Stimulated activated naive CD4-positive, alpha-beta T cell (primary cell): ENCODE measurements at places on chromosomes 12 and 14.
A peak's percentile ranks its signal among the peaks of the same experiment; 100 is the strongest.

GRCh38 chr12:41683513-41684240 lies 461.0 kb downstream of the GXYLT1 start:
- DNase-seq = no peak

DNA sequence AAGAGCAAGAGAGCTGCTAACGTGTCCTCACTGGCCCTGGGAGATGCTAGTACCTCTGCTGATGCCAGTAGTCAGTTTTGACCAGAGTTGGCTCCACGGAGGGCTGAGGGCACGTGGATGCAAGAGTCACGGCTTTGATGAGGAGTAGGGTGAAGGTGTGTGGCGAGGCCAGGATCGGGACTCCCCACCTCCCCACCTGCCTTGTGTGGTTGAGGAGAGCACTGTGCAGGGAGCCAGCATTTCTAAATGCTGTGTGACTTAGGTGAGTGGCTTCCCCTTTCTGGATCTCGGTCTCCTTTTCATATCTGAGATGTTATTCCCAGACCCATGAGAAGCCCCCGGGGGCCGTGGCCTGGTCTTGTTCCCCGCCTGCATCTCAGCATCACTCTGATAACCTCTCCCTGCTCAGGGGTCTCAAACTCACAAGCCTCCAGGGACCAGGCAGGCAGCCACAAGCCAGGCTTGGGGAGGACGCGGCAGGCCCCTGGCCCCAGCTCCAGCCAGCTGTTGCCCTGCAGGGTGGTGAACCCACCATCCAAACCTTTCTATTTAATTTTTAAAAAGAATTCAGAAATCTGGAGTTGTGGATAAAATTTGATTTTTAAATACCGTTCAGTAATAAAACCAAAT lies 32.1 kb downstream of the MVK start:
- no peak for DNase-seq

- no peak for DNase-seq
These were observed 63.5 kb downstream of the NINJ2 start for GRCh38 chr12:599756-600155.

DNA sequence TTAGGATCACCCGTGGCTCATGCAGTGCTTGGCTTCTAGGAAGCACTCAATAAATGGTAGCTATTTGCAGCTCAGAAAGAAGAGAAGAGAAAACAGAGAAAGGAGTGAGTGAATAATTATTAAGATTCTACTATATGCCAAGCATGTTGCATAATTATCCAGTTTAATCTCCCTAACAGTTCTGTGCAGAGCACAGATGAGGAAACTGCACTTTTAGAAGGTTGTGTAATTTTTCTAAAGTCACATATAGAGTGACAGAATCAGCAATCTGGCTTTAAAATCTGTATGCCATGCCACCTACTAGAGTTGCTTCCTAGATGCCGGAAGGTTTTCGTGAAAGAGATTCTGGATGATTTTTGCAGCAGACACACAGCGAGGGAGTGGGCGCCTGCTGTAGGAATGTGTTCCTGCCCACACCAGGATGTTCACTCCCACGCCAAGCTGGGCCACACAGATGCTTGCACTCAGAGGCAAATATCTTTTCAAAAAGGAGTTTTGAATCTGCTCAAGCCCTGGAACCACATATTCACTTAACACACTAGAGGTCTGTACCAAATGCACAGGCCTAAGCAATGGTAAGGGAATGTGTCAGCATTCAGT lies 50.2 kb upstream of the SMCO2 start:
- DNase-seq = no peak

GRCh38 chr12:132065609-132066344 lies 78.3 kb downstream of the DDX51 start:
- no peak for DNase-seq

GRCh38 chr12:47311010-47311409 lies 231.3 kb upstream of the AMIGO2 start:
- DNase-seq = no peak

DNA sequence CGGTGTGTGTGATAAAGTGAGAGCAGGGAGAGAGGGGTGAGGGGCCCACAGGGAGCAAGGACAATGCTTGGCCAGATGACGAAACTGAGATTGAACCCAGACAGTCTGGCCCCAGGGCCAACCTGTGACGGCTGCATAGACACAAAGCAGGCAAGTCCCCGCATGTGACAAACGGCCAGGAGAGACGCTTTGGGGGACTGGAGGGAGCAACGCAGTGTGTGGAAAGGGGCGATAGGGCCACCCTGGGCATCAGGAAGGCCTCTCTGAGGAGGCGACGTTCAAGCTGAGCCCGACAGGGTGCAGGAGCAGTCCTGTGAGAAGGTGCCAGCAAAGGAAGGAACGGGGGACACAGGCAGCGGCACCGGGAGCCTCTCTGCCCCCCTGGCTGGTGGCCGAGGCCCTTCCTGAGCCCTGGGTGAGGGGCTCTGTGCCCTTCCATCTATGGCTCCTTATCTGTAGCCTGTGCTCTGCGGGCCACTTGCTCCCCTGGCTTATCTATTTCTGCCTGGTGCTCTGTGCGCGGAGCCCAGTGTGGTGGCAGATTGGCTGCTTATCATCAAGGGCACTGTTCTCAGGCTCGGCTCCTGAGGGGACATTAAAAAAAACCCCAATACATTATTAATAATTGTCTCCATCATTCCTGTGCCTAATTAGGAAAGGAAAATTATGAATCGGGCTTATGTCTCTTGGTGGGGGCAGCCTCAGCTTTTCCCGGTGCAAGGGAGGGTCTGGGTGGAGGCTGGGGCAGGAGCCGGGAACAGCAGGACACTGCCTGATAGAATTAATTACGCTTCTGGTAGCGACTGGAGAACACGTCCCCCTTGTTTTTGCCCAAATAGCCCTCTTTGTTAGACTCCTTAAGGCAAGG lies 39.8 kb downstream of the PRIMA1 start:
- DNase-seq = no peak

- no peak for DNase-seq
These were observed 29.7 kb downstream of the CHGA start for GRCh38 chr14:92952481-92953298.

- no peak for DNase-seq
These were observed 14.2 kb upstream of the TEX22 start for GRCh38 chr14:105384041-105384557.

DNA sequence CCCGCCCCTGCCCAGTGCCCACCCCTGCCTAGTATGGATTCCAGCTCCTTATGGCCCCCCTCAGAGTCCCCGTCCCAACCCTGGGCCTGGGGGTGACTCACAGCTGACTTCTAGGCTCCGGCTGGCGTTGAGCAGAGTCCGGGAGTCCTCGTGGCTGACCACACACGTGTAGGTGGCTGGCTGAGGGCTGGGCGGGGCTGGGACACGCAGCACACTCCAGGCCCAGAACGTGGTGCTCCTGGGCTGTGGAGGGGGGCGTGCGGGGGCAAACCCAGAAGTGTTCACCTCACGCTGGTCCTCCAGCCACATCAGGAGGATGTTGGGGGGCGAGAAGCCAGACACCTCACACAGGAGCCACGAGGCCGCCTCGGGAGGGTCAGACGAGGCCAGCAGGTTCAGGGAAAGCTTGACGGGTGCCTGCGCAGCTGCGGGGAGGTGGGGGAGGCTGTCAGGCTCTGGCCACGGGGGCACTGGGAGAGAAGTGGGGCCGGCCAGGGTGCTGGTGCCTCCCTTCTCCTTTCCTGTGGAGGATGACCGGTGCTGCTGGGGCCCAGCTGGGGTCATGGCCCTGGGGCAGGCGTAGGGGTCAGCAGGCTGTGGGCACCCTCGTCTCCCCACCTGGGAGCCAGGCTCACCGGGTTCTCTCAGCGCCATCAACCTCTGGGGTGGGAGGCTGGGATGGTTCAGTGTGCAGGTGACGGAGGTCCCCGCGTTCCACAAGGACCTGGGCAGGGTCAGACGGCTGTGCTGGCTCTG lies 314.1 kb downstream of the TMEM121 start:
- DNase-seq = no peak

GRCh38 chr14:94966344-94966743 lies 191.0 kb downstream of the DICER1 start:
- no peak for DNase-seq

GRCh38 chr12:54195737-54196347 lies 7.1 kb upstream of the SMUG1 start:
- no peak for DNase-seq

DNA sequence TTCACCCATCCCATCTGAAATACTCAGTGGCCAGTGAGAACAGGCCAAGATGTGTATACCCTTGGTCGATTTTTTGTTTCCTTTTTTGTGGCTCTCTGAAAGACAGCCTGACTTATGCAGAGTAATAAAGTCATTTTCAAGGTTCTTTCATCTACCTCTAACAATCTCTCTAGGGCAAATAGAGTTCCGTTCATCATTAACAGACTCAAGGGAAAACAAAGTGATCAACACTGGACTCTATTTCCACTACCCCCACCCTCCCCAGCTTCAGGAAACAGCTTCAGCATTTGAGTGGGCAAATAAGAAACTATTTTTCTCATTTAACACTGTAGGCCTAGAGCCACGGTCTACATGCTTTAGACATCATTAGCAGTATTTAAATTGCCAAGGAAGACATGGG lies 15.9 kb downstream of the PRKAB1 start:
- no peak for DNase-seq

DNA sequence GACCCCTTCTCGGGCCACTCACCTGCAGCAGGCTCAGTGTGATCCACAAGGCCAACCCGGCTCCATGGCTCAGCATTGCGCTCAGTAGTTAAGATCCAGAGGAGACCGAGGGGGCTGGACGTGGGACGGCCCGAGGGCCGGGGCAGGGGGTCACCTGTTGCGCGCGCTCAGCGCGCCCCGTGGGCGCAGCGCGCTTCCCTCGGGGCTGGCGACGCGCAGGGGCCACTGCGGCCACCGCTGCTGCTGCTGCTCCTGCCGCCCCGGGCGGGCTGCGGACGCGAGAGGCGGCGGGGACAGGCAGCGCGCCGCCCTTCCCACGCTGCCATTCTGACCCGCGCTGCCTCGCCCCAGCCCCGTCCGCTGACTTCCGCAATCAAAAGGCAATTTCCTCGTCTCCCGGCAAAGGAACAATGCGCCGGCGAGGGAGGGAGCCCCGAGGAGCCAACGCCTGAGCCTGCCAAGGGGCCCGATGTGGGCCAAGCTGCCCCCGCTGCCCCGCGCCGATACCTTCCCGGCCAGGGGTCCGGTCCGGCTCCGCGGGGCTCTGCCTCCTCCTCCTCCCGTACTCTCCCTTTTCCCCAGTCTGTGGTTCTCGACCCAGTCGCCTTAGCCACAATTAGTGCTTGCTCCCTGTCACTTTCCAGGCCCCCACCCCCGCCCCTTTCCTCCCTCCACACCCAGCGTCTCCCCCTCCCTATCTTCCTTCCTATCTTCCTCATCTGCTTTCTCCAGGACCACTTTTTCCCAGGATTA lies 27.3 kb downstream of the PTPRB start:
- no peak for DNase-seq

DNA sequence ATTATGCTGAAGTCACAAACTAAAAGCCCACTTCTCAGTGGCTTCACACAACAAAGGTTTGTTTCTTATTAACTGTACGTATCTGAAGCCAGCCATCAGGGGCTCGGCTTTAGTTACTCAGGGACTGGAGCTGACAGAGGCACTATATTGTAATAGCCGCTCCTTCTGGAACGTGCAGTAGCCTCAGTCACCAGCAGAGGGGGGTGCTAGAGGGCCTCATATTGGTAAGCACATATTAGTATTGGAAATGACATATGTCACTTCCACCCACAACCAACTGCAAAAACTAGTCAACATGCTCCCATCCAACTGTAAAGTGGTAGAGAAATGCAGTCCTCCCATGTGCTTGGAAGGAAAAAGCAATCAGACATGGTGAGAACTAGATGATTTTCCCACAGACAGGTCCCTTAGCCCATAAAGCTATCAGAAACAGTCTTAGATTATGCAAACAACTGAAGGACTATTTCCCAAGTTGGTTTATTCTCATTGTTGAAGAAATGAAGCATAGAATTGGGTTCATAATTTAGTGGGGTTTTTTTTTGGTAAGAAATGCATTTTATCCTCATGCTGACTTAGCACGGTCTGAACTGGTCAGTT lies 183.6 kb upstream of the G2E3 start:
- peak; percentile 2 for DNase-seq

DNA sequence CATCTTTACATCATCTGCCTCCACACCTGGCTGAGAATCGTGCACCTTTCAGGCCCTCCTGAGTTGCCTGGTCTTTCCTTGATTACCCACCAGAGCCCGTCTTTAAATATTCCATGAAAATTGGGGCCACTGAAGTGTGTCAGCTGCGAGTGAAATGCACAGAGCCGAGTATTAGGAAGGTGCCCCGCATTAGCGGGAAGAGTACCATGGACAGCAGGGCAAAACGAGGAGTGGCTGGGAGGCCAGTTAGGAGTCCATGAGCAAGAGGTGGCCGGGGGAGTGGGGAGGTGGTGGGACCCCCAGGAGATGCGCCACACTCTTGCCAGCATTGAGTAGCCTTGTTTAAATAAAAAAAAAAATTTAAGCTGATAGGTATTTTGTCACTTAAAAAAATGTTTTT lies 99.6 kb downstream of the TSPAN9 start:
- no peak for DNase-seq

DNA sequence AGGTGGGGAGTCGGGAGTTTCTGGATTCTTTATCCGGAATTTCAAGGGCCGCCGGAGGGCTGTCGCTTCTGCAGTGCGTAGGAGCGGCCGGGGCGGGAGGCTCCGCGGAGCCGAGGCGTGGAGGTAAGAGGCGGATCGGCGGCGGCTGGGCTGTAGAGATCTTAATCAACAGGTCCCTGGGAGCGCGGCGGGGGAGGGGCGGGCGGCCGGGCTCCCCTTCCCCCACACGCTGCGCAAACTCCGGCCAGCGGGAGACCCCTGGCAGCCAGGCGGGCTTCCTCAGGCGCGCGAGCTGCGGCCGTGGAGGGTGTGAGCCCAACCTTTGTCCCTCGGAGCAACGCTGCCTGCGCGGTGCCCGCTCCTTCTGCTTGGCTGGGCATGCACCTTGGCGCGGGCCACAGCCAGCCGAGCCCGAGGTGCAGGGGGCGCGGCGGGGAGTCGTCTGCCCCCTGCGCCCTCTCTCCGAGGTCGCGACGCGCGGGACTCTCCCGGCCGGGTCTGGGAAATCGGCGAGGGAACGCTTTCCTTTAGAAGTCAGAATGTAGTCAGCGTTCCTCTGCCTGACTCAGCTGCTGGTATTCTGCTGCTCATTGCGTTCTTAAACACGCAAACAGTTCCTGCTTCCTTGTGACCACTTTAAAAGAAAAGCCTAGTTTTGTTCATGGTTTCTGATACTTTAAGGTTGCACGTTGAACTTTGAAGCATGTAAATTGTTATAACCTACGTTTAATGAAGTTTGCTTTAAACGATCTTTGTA lies at the start of gene PALS1:
Gene PALS1, plus strand, starts transcription at position 25 of the 757 bp plus-strand sequence. CDS start 37,736 bp downstream, outside the sequence.
- peak; percentile 68 for DNase-seq

- DNase-seq = no peak
These were observed 201.9 kb downstream of the DAD1 start for GRCh38 chr14:22386924-22387775.

DNA sequence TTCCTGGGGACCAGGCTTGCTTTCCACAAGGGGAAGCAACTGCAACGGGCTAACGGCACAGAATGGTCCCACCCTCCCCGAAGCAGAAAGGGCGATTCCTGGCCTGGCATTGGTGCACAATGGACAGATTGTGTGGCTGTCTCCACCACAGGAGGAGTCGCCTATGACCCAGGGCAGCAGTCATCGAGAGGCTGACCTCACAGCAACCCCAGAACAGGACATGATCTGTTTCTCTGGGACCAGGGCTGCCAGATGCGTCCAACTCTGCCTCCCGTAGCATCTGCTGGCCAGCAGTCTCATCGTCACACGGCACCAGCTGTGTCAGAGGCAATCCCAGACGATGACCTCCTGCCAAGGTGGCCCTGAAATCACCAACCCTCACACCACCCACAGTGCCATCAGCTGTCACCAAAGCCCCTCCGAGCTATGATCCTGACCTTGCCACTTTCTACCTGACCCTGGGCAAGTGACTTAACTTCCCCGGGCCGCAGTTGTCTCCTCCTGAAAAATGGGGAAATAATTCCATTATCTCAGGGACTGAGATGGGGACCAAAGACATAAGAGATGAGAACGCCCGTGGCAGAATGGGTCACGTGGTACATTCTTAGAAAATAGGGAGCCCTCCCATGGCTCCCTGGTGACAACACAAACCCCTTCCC lies 86.7 kb downstream of the CHGA start:
- DNase-seq = no peak
